ENCODE measurements at places on chromosomes 5 and 9.

GRCh38 chr5:14787801-14788579, 83.6 kb downstream of the ANKH start:
- no peak for ATAC-seq

DNA sequence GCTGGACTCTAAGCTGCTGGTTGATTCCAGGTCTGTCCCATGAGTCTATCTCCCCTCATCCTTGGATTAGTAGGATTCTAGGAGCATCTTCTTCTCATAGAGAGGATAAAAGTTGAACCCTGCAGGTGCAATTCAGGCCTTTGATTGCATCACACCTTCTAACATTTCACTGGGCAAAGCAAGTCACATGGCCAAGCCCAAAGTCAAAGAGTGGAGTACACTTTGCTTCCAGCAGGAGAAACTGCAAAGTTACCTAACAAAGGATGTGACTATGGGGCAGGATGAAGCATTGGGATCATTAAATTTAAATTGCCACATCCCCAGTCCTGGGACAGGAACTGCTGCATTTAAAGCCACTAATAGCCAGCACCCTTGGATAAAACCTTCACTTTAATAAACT, 51.0 kb upstream of the EGFLAM start:
- no peak for ATAC-seq

- no peak for ATAC-seq
Measured at GRCh38 chr5:135484674-135485086, 32.5 kb upstream of the TIFAB start.

DNA sequence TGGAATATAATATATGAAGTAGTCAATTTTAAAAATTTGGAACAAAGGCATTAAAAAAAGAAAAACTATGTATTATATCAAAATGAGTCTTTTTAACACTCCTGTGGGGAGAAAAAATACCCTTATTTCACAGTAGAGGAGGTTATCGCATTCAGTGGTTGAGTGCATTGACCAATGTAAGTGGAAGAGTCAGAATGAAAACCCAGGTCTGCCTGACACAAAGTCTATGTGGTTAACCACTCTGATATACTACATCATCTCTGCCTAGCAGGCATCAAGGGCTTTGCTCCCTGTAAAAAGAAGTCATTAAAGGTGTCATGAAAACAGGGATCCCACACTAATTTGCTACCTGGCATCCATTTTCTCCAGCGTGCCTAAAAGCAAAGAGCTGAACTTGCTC, 417.2 kb upstream of the C9orf72 start:
- ATAC-seq, result no peak

DNA sequence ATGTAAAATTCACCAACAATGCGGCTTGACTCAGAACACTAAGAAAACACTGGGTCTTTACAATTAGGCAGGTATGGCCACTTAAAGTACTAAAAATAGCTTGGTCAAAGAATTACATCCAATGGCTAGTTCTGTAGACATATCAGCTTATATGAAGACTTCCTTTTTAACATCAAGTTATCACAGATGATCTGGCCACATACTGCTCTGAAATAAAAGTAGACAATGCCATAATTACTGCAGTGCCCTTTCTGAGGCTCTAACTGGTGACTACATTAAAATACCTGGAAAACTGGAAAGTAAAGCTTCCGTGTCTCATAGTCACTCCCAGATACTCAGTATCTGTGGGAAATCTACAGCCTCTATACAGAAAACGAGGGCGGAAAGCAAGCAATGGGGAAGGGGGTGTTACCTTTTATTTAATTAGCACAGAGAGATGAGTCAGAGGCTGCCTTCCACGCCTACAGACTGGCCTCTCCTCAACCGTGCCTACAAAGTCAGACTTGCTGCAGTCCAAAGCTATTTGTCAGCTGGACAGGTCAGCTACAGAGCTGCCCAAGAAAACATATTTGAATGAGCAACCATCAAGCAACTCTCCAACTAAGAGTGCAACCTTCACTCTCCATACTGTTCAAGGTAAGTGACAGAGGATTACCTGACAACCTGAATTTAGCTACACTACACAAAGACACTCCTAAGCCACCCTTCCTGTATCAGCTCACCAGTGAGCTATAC, 8.7 kb downstream of the SERINC5 start:
- ATAC-seq, result peak; percentile 82

DNA sequence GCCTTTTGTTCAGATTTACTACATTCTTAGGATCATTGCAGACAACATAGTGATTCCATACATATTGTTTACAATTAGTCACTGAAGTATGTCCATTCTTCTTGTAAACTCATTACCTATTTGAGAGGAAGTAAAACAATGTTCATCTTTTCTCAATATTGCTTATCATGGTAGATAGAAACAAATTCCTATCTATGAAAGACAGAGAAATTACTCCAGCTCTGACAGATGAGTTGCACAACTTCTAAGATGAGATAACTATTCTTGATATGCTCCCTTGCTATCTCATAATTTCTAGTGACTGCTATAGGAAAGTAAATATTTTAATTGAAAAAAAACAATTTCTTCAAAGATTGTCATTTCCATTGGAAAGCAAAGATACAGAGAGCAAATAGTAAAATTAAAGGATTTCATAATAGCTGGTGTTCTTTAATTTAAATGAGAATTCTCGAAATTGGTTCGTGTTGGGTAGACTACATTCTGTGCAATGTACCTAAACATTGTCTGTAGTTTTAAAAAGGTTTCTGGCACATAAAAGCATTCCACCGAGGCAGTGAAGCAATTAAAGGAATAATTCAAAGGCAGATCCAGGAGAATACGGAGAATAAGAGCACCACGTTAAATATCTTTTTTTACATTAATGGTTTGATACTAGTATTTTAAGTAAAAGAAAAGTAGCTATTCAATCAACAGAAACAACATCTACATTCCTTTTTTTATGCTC, 1029.1 kb upstream of the ACO1 start:
- ATAC-seq, result no peak

GRCh38 chr9:137301081-137301947, 757 bp downstream of the NRARP start:
- ATAC-seq, result peak; percentile 14

GRCh38 chr5:15790446-15791018, 290.6 kb downstream of the FBXL7 start:
- ATAC-seq, result no peak

- no peak for ATAC-seq
Measured at GRCh38 chr5:136133922-136134379, 1.3 kb downstream of the SMAD5 start.

- peak; percentile 89 for ATAC-seq
Measured at GRCh38 chr5:80206282-80206681, 49.6 kb downstream of the SERINC5 start.

- no peak for ATAC-seq
Measured at GRCh38 chr9:74760031-74760700, 127.6 kb downstream of the TRPM6 start.

DNA sequence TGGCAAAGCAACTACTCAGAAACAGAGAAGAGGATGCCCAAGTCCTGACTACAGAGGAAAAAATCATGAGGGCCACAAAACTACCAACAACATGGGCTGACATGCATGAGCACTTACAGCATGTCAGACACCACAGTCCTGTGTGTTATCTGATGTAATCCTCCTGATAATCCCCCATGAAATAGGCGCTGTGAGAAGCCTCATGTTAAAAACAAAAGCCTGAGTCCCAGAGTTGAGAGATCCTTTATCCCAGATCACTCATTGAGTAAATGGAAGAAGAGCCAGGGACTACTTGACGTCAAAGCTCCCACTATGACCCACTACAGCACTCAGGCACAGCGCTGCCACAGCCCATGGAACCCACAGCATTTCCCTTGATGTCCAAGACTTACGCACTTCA, 7.2 kb upstream of the SPOCK1 start:
- ATAC-seq, result no peak

DNA sequence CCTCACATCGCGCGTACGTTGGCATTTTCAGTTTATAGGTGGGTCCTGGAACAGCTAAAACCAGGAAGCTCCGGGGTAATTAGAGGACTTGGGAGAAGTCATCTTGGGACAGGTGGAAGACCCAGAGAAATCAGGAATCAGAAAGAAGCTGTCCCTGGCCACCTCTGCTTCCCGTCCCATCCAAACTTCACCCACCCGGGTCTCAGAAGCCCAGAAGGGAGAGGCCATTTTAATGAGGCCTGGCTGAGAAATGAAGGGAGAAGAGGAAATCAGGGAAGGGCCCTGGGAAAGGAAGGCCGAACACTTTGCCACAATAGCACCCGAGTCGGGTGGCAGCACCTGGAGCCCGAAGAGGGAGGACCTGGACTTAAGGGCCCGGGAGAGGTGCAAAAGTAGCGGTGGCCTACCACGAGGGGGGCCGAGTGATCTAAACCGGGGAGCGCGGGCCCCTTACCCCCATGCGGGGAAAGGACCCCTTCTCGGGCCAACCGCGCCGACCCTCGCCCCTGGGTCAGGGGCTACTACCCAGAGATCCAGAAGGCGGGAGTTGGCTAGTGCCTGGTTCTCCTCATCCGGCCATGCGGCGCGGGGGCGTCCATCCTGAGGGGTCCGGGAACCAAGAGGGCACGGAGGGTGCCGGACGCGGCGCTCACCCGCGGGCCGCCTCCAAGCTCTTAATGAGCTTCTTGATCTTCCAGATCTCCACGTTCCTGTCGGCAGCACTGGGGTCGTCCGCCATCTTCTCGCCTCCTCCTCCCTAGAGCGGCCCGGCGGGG, 668 bp downstream of the ETF1 start:
- peak; percentile 38 for ATAC-seq

GRCh38 chr9:89878687-89879086, 273.9 kb downstream of the GADD45G start:
- no peak for ATAC-seq

GRCh38 chr5:157148734-157149615, 6.3 kb upstream of the MED7 start:
- ATAC-seq, result peak; percentile 55

GRCh38 chr5:116810951-116811350, 236.3 kb upstream of the SEMA6A start:
- ATAC-seq, result no peak

DNA sequence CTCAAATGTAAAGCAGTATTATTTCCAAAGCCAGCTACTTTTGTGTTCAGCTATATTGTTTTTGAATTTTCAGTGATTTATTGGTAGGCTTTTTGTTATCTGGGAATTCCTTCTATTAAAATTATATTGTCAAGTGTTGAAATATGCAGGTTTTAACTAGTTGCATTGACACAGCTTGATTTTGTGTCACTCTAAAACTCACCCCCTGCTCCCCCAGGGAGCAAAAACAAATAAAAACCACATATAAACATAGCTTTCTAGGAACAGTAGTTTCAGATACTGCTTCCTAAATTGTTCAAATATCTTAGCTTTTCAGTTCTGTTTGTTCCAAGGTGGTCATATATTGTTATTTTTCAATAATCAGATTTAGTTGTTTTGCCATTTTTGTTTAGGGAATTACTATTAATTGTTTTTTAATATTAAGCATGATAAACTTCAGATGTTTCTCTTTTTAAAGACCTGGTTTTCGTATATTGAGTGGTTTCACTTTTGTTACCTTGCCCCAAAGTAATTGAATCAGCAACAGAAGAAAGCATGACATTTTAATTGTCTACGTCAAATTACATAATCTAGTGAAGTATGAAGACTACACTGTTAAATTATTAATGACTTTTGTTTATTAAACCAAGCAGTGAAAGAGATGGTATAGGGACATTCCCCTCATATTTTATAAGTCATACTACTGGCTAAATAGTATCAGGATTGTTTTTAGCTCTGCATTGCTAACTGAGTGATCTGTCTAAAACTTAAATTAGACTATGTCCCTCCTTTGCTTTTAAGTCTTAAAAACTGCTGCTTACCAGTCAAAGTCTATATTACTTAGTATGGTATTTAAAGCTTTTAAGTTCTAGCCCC, 43.4 kb downstream of the ERBIN start:
- ATAC-seq, result peak; percentile 64

DNA sequence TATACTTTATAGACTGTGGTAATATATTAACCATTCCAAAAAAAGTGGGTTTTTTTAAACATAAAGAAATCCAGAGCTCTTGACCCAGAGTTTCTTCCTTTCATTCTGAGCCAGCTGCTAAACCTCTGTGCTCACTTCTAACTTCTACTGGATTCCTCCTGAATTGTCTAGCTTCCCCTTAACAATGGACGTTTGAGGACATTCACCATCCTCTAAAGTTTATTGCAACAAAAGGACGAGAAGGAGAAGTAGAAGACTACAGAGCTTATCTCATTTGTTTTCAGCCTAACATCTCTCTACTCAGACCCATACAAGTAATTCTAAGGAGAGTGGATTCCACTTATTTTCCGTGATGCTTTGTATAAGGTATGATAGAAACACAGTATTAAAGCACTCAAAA, 284.2 kb downstream of the MAST4 start:
- ATAC-seq, result no peak

GRCh38 chr5:60841361-60841760, 2.7 kb downstream of the ELOVL7 start:
- ATAC-seq, result no peak

DNA sequence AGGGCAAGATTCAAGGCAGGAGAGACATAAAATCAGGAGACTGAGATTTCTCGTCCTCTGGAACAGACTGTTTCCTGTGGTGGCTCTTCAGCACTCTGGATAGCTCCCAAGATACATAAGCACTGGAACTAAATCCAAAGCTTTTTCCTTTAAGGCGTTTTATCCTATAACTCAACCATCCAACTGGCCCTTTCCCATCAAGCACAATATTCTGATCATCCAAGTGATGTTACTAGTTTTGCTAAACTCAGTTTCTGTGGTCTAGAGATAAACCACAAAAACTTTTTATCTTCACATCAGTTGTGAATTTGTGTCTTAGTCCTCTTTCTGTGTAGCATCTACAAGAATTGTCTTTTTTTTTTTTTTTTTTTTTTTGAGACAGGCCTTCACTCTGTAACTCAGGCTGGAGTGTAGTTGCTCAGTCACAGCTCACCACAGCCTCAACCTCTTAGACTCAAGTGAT, 299.4 kb downstream of the COX7C start:
- ATAC-seq, result peak; percentile 58

DNA sequence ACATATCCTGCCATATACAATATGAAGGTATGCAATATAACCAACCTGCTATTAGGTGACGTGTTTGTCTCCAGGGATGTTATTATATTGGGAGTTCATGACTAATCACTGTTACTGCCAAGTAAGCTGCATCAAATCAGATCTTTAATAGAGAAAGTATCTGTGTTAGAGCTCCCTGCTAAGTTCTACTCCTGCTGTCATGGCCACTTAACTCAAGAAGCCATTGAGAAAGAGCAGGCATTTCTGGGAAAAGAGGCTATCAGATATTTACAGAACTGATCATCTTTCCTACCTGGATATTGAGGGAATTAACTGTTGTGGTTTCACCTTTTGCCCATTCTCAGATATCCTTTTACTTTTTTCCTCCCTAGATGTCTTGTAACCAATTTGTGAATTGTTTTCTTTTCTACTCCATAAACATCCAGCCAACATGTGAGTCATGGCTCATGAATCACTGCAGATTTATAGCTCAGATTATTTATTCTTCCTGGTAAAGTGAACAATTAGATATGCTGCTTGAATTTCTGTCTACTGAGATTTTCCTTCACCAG, 634.8 kb upstream of the FAM174A start:
- ATAC-seq, result no peak

- ATAC-seq, result no peak
Measured at GRCh38 chr9:97769208-97769607, 72.1 kb upstream of the XPA start.

GRCh38 chr5:60806591-60807243, 37.4 kb downstream of the ELOVL7 start:
- ATAC-seq, result no peak
